ENCODE measurements at places on chromosomes 5 and 9.

DNA sequence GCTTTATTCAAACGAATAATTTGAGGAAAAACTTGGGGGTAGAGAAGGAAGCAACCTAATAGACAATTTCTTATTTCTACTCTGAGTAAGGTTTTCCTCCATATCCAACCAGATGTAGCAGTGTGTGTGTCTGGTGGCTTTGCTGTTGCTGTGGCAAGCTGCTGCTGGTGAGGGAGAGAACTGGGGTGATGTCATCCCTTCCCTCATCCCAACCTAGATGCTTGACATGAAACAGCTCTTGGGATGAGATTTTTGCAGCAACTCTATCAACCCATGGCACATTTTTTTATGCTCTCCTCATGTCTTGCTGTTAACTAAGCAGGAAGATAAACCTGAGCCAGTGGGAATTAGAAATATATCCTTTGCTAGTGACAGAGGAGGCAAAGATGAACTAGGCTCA is 135.8 kb downstream of the PCSK1 start:
- H3K36me3 ChIP-seq = no peaks in the 10 kb centered on the region
- H3K4me3 ChIP-seq = no peak overlapping the region
- no peak for DNase-seq
- H3K27ac ChIP-seq = no peak overlapping the region
- peaks cover 5% of the 10 kb centered on the region for H3K27me3 ChIP-seq

- no peak for DNase-seq
- H3K27ac ChIP-seq = no peak overlapping the region
- no peaks in the 10 kb centered on the region for H3K4me1 ChIP-seq
Measured at GRCh38 chr5:175788155-175788787, 83.1 kb upstream of the CPLX2 start.

DNA sequence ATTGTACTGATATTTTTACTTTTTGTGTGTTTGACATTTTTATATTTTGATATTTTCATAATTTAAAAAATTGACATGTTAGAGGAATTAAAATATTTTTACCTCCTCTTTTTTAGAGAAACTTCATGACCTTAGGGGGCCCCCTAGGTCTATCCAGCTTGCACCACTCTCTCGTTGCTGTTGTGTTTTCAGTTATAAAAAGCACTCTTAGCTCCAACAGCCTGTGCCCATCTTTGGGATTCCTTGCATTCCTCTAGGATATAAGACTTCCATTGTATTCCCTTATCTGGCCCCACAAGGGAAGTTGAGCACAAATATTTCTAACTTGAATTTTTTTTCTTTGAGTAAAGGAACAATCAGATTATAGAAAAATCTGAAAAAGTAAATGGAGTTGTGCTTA is 245.3 kb downstream of the SH3GL2 start:
- no peak overlapping the region for H3K4me3 ChIP-seq
- H3K36me3 ChIP-seq = no peaks in the 10 kb centered on the region
- H3K27ac ChIP-seq = no peak overlapping the region
- no peaks in the 10 kb centered on the region for H3K4me1 ChIP-seq

DNA sequence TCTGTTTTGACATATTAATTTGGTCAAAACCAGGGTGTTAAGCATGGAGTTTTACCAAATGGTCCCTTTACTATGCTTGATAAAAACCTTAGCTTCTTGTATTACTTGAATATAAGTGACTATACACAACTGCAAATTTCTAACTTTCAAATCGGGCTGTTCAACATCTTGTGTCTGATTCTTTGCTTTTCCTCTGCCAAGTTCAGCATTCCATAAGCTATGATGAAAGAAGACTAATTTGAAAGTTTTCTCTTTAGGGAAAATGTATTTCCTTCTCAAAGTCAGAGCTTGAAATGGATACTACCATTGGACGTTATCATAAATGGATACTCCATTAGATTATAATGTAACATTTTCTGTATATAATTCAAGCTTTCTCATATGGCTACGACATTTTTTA is 792.9 kb downstream of the EFNA5 start:
- no peak overlapping the region for H3K27ac ChIP-seq
- H3K4me3 ChIP-seq = no peak overlapping the region
- no peaks in the 10 kb centered on the region for H3K4me1 ChIP-seq
- no peaks in the 10 kb centered on the region for H3K27me3 ChIP-seq
- DNase-seq = no peak
- no peaks in the 10 kb centered on the region for H3K36me3 ChIP-seq

DNA sequence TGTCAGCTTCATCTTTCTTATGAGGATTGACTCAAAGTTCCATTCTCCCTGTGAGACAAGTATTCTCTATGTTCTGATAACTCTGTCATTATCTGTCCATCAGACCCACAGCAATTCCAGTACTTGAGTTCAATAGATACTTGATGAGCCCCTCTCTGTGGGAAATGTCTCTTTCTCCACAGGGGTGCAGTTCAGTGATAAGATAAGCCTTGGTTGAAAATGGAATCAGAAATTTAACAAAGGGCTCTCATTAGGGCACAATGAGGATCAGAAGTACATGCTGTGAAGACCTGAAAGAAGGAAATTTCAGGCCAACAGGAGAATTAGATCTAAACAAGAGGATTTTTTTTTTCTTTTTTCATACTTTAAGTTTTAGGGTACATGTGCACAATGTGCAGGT is 737.3 kb downstream of the MTRR start:
- H3K4me3 ChIP-seq = no peak overlapping the region
- no peaks in the 10 kb centered on the region for H3K4me1 ChIP-seq
- no peak for DNase-seq
- no peak overlapping the region for H3K27ac ChIP-seq
- H3K36me3 ChIP-seq = no peaks in the 10 kb centered on the region

- H3K27me3 ChIP-seq = peaks cover 16% of the 10 kb centered on the region
- peaks cover 2% of the 10 kb centered on the region for H3K4me1 ChIP-seq
- H3K27ac ChIP-seq = no peak overlapping the region
- no peaks in the 10 kb centered on the region for H3K36me3 ChIP-seq
Measured at GRCh38 chr9:136567651-136568287, 21.9 kb upstream of the NOTCH1 start.

DNA sequence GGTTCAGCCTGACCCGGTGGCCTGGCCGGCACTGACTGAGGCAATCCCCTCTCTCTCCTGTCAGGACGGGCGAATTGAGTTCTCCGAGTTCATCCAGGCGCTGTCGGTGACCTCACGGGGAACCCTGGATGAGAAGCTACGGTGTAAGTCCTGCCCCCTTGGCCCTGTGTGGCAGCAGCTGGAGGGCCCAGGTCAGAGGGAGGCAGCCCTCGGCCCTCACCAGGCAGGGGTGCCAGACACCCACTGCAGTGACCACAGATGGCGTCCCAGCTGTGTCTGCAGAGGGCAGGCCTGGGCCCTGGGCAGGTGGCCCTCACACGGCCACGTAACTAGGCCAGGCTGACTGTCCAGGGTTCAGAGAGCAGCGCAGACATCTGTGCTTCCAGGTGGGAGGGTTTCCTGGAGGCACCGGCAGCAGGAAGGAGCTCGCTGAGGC is 45.9 kb upstream of the HMCN2 start:
- no peak overlapping the region for H3K4me3 ChIP-seq
- no peak for DNase-seq
- H3K27me3 ChIP-seq = peaks cover 4% of the 10 kb centered on the region
- H3K27ac ChIP-seq = no peak overlapping the region
- no peaks in the 10 kb centered on the region for H3K4me1 ChIP-seq

GRCh38 chr9:93636172-93636661 is 59.8 kb downstream of the PHF2 start:
- no peak for DNase-seq
- peaks cover 58% of the 10 kb centered on the region for H3K36me3 ChIP-seq
- H3K27me3 ChIP-seq = no peaks in the 10 kb centered on the region
- no peak overlapping the region for H3K4me3 ChIP-seq
- H3K27ac ChIP-seq = no peak overlapping the region

DNA sequence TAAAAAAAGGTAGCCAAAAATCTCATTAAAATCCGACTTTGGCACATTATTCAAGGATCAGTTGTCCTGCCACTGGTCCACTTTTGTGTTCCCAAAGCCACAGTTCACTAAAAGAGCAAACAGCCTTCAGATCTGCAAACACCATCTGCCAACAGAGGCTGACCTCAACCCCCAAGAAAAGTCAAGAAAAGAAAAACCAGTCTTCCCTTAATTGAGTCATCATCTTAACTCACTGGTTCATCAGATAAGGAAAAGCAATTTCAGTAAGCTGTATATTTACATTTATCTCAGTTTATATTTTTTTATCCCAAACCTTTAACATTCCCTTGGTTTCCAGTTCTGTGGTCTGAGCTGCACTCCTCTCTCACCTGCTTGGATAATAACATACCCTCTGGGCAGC is 21.2 kb downstream of the RASEF start:
- H3K4me3 ChIP-seq = no peak overlapping the region
- H3K4me1 ChIP-seq = no peaks in the 10 kb centered on the region
- no peak for DNase-seq
- H3K27ac ChIP-seq = no peak overlapping the region
- H3K27me3 ChIP-seq = peaks cover 5% of the 10 kb centered on the region

DNA sequence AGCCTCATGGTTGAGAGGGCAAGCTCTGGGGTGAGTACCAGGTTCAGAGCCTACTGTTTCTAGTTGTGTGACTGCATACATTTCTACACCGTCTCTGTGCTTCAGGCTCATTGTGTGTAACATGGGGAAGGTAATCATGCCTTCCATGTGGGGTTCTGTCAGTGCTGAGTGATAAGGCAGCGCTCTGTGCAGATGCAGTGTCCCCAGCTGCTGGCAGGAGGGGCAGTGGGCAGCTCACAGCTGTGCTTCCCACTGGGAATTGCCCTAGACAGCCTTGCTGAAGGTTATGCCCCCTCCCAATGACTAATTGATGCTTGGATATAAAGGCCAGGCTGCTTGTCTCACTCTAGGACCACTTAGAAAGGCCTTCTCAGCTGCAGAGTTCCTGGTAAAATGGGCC is 121.8 kb upstream of the SAP30L start:
- H3K4me3 ChIP-seq = no peak overlapping the region
- peaks cover 4% of the 10 kb centered on the region for H3K36me3 ChIP-seq
- no peaks in the 10 kb centered on the region for H3K27me3 ChIP-seq
- H3K4me1 ChIP-seq = no peaks in the 10 kb centered on the region
- no peak overlapping the region for H3K27ac ChIP-seq

DNA sequence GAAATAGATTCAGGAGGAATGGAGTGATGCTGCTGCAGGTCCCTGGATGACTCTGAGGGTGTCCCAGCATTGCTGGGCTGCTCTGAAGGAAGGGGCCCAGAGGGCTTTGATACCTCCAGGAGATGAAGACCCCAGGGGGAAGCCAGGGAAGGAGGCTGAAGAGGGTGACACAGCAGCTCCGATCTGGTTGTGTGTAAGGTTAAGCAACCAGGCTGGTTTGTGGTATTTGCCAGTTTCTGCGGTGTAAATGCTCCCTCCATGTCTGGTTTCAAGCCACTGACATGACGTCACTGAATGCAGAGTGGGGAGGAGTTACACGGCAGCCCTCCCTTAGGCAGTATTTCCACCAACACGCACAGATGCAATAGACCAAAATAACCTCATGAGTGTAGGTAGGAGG is 40.0 kb upstream of the ORM1 start:
- no peak overlapping the region for H3K4me3 ChIP-seq
- H3K36me3 ChIP-seq = no peaks in the 10 kb centered on the region
- H3K27ac ChIP-seq = no peak overlapping the region
- no peak for DNase-seq

Measured in T-cell (primary cell).